ENCODE measurements at places on chromosomes 11 and 22.

DNA sequence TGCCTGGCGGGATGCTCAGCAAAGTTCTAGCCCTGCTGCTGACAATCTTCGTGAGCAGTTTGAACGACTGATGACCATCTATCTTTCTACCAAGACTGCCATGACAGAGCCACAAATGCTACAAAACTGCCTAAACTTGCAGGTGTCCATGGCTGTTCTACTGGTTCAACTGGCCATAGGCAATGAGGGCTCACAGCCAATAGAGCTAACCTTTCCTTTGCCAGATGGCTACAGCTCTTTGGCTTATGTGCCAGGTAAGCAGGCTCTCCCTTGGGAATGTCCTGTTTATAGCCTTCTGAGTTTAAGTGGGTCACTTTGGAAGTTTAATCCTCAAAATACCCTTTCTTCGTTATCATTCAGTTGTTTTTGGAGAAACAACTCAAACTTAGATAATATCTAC lies 20.1 kb downstream of the UBE4A start:
- DNase-seq = no peak

- no peak for DNase-seq
Measured at GRCh38 chr22:34976474-34976873, 89.5 kb upstream of the ISX start.

DNA sequence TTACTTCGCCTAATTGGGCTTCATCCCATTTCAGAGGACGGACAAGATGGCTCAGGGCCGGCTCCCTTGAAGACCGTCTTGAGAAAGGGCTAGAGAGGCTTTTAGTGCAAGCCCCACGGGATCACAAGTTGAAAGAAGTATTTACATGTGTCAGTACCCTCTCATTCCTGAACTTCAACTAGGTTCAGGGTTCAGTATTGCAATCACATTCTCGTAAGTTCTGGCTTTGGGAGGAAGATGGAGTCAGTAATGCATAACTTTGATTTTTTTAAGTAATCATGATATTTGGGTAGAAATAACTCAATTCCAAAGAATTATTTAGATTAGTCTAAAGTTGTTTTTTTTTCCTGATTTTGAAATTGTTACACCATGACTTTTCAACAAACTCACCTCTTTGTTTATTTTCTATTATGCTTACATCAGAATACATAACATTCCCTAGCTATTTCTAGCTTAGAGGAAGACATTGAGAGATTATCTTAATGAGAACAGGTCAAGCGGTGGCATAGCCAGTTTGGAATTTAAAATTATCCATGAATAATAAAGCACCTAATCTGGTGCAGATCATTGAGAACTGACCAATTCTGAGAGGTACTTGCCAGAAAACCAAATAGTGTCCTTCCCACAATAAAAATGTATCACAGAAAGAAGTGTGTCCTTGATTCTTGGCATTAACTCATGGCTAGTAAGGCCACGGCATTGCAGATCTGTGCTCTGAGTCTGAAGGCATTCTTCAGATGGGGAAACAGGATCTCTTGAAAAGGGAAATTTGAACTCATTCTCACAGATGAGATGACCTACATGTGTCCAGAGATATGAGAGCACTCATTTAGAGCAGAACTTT lies 92.1 kb upstream of the BLID start:
- no peak for DNase-seq

DNA sequence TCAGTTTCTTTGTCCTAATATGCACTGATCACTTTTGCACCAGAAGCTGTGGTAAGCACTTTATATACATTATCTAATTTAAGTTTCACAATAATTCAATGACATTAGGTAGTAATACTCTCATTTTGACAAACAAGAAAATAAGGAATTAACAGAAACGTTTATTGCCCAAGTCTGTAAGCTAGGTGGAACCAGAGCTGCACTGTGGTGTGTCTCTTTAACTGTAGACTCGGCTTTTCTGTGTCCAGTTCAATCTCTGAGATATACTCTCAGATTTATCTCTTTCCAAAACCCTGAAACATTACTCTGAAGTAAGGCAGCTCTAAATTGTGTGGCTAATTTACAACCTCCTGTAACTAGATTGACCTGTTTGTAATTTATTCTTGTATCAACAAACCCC lies 101.1 kb downstream of the MUC15 start:
- DNase-seq = no peak

DNA sequence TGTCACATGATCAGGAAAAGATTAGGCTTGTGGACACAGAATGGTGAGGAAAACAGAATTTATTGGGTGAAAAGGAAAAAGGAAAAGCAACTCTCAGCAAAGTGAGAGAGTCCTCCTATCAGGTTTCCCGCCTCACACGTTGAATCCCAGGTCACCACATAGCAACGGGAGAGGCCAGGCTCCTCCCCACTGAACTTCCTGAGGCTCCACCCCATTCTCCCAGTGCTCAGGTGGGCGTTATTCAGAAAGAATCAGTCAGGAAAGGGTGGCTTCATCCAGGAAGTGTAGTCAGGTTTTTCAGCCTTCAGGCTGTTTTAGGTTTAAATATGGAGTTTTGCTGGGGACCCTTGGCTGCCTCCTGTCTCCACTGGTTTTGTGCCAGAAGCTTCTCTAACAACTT lies 66.9 kb downstream of the SPON1 start:
- DNase-seq = no peak

DNA sequence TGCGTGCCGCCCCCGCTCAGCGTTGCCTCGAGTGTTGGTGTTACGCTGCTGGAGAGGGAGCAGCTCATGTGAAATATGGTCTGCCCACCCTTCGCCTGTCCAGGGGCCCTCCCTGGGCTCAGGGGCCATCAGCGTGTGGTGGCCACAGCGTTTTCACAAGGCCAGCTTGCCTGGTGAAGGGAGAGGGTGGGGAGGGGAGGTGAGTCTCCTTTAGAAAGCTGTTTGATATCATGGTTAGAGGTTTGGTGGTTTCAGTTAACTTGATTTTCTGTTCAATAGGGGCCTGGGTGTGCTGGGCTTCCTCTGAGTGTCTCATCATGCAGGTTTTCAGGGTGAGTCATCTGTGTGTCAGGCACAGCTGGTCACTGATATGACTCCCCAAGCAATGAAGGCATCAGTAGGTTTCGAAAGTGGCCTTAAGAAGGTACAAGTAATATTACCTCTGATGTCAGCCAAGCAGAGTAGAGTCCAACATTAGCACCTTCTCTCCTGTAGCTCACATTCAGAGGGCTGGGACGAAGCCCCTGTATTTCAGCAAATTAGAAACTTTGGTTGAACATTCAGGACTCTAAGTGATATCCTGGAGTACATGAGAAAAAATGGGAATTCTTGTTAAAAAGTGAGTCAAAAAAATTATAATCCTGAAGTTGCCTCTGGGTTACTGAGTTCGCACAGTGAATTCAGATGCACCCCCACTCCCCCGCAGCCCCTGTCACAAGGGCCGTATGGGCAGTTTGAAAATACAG lies 172.5 kb downstream of the TBC1D22A start:
- no peak for DNase-seq

GRCh38 chr22:27433585-27434190 lies 367.9 kb downstream of the MN1 start:
- no peak for DNase-seq

DNA sequence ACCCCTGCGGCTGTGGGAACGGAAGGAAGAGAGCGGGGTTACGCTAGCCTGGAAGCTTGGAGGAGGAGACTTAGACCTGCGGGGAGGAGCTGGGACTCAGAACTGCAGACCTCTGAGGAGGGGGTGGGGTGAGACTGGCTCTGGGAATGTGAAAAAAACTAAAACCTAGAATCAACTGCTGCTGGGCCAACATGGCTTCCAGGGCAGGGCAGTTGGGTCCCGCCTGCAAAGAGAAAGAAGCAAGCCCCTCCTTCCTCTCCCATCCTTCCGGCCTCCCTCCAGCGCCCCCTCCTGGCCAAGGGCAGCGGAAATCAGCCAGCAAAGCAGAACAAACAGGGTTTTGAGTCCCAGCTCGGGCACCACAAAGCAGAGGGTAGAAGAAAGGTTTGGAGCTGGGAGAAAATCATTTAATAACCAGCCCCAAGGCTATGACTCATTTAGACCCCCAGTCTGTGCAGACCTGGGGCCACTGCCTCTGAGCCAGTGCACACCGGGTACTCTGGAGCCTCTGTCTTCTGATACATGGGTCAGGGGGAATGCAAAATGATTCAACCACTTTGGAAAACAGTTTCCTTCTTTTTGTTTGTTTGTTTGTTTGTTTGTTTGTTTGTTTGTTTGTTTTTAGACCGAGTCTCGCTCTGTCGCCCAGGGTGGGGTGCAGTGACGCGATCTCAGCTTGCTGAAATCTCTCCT lies 7.3 kb upstream of the NCF4 start:
- DNase-seq = no peak

- DNase-seq = no peak
Measured at GRCh38 chr11:79242616-79243015, 198.2 kb downstream of the TENM4 start.

- no peak for DNase-seq
Measured at GRCh38 chr11:117239295-117239694, 6.8 kb downstream of the RNF214 start.

GRCh38 chr11:119991669-119992068 lies 146.2 kb downstream of the TRIM29 start:
- DNase-seq = no peak

DNA sequence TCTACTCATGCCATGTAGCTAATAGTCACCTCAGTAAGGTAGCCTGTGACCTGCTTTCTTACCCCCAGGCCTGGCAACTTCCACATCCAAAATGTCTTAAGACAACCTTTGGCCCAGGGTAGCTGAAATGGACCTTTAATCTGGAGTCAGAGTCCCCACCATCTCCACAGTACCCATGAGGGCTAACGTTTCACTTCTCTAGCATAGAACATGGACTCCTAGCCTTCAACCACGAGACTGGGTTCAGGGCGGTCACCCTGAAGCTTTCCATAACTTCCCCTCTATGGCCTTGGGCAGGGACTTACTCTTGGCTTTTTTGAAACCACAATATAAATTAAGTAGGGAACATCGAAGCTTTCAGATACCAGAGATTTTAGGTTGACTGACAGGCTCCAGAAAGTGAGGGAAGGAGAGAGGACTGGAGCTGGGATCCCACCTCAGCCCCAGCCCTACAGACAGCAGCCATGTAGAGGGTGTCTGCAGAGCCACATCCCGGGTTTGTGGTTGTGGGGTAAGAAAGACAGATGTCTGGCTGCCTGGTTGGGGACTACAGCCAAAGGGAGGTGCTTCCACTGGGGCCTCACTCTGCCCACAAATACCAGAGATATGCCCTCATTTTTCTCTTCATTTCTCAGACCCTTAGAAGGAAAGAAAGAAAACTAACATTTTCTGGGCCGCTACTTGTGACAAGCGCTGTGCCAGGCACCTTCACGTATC lies 2.6 kb downstream of the TBC1D10A start:
- DNase-seq = no peak

- DNase-seq = no peak
Measured at GRCh38 chr11:64355078-64355940, 3.7 kb upstream of the RPS6KA4 start.

GRCh38 chr22:23899042-23899745 lies 5.0 kb downstream of the MIF start:
- no peak for DNase-seq

DNA sequence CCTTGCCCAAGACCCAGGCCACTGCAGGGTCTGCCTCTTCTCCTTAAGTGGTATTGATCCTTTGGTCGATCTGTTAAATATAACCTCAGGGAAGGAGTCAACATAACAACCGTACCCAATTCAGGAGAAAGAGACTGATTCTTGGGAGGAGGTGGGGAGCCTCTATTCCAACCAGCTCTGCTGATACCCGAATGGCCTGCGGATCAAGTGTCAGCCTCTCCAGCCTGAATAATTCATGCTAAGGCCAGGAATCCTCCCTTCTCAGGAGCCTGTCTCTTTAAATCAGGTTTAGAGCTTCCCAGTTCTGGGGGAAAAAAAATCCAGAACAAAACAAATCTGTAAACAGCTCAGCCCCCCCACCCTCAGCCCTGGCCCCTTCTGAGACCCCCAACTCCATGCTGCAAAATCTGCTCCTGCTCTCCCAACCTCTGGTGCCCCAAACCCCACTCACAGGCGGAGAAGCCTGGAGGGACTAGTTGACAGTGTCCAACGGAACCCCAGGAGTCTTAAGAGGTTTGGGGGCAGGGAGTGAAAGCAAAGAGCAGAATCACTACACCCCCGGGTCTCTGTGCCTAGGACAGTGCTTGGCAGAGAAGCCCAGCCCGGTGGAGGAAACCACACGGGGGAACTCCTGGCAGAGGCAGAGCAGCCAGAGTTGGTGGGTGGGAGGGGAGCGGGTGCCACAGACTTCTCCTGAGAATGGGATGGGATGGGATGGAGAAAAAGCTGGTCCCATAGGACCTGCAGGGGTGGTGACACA lies 863 bp upstream of the TPBGL start:
- DNase-seq = no peak

DNA sequence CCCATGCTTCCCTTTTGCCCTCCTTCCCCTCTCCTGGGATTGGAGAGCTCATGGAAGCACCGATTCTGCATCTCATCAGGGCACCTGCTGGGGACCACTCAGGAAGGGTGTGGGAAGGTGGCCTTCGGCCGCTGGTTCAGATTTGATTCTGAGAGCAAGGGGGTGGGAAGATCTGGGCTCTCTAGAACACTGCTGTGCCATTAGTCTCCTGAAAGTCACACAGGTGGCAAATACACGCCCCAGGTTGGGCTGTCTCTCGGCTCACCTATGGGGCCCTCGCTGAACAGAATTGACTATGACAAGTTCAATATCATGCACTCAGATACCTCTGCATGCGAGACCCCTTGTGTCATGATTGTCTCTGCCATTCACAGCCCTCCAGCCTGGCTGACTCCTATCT lies 12.8 kb upstream of the APOBEC3A start:
- no peak for DNase-seq

DNA sequence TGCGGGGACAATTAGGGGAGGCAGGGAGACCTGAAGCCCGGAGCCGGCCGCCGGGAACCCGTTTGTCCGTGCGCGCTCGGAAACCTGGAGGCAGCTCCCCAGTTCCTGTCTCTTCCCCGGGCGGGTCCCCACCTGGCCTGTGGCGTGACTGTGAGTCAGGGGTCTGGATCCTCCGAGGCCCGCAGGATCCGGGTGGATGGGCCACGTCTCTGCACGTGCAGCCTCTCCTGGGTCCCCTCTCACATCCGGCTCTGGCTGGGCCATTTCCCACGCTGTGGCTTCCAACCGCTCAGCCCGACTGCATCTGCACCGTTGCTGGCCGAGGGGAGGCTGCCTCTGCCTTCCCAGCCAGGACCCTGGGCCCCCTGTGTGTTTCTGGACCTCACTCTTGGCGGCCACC lies 14.8 kb upstream of the H19 start:
- DNase-seq = no peak

GRCh38 chr11:126821827-126822226 lies 178.7 kb downstream of the KIRREL3 start:
- DNase-seq = no peak
